ENCODE measurements at places on chromosomes 1 and 21.

GRCh38 chr21:39315603-39316445 is 2.4 kb upstream of the BRWD1 start:
- DNase-seq = no peak

GRCh38 chr1:81220614-81221071 is 580.1 kb upstream of the ADGRL2 start:
- no peak for DNase-seq

DNA sequence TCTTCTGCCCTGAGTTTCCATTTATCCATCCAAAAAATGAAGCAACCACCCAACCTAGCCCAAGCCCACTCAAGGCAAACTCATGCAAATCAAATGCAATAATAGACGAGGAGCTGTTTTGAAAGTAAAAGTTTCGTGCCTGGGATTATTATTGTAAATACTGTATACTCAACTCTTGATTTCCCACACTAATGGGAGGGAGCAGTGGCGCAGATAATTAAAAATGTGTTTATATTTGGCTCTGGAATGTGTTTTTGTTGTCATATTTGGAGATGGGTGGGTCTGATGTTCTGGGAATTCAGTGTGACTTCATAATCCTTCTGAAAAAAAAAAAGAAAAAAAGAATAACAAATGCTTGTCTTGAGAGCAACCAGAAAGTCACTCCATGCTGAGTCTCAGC is 52.5 kb downstream of the KLHDC7A start:
- no peak for DNase-seq

DNA sequence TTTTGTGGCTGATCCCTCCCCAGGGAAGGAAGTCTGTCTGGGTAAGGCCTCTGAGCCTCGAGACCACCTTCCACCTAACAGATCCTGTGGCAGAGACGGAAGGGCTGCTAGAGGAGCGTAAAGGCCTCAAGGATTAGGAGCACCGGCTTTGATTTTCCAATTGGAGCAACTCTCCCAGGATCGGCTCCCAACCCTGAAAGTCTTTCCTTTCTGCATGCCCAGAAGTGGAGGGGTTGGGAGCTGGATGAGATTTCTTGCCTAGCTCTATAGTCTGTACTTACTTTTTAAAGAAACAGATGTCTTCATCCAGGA is 41.4 kb downstream of the ELK4 start:
- DNase-seq = no peak

DNA sequence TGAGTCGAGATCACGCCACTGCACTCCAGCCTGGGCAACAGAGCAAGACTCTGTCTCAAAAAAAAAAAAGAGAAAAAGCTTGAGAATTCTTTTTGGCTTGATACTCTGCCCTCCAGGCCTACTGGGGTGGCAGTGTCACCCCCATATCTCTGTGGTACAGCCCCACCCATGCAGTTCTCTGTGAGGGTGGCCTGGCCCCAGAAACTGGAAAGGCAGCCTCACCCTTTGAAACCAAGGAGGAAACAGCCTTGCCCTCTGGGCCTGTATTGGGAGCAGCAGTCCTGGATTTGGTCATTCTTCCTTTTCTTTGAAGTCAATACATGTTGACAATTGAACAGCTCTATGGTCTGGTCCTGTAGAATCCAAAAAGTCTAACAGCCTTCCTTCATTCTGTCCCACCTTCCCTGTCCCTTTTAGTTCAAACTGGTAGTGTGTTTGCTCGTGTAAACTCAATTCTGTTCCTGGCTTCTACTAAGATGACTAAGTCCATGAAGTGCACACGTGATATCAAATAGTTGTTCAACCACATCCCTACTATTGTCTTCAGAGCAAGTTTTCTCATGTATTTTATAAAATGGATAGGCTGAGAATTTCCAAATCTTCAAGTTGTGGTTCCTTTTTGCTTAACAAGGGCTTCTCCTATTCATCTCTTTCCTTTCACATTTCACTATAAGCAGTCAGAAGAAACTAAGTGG is 13.2 kb downstream of the ST7L start:
- DNase-seq = no peak

GRCh38 chr1:27588256-27589232 is 15.4 kb downstream of the AHDC1 start:
- no peak for DNase-seq

DNA sequence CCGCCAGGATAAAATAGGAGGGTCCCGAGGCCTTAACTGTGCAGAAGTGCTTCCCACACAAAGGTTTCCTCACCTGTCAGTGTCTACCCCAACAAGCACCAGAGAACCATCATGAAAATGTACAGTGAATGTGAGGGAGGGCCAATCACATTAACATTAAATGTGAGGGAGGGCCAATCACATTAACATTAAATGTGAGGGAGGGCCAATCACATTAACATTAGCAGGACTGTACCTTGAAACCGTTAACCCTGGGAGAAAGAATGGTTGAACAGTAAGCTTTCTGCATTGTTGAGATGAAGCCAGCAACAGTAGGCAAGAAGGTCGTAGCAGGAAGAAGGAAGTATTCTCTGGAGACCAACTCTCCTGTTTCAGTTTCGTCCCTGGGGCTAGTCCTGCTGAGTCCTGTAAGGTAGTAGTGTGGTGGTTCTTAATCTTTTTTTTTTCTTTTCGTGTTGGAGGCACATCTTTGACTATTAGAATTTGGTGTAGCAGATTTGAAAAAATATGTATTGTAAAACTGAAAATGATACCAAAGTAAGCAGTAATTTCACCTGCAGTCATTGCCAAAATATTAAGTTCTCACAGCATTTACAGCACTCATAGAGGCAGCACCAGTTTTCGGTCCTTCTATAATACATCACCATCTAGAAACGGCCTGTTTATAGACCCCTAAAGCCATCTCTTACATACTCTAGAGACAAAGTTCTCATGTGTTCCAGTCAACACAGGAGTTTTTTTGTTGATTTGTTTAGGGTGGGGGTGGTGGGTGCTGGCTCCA is 98.6 kb upstream of the PPP2R5A start:
- DNase-seq = no peak

GRCh38 chr1:82392513-82392912 is 591.8 kb downstream of the ADGRL2 start:
- no peak for DNase-seq

- DNase-seq = no peak
Observed at GRCh38 chr1:237416924-237417655, 375.1 kb downstream of the RYR2 start.

- no peak for DNase-seq
Observed at GRCh38 chr1:51697166-51697565, 80.3 kb downstream of the OSBPL9 start.

GRCh38 chr1:8789314-8790214 is 27.9 kb downstream of the RERE start:
- DNase-seq = no peak

- no peak for DNase-seq
Observed at GRCh38 chr1:15678578-15678977, 5.5 kb upstream of the PLEKHM2 start.

DNA sequence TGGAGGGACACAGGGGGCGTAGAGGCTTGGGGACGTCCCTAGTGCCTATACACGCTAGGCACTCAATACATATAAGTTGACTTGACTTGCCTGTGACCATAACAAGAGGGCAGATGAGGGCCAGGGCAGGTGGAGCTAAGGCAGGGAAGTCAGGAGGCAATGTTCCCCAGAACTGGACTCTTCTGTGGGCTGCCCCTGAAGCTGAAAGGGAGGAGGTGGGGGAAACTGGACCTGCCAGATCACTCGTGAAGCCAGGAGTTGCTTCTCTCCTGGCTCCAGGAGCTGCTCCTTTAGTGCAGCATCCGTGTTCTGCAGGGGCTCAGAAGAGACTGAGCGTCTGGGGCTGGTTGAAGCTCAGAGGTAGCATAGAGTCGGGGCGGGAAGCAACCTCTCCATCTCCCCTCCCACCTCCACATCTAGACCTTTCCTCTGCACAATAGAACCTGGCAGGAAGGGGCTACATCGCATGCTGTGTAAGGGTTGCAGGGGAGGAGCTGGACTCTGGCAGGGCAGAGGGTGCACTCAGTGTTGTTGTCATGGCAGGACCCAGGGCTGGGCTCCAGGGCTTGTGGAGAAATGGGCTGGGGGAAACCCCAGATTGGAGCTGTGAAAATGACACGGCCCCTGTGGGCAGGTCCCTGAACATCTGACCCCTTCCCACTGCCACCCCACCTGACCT is 2.9 kb upstream of the SEMA4A start:
- DNase-seq = no peak

- no peak for DNase-seq
Observed at GRCh38 chr1:92583821-92584760, 97.4 kb upstream of the GFI1 start.

GRCh38 chr1:221165839-221166500 is 286.7 kb downstream of the HLX start:
- no peak for DNase-seq

GRCh38 chr1:41742219-41742618 is 176.5 kb downstream of the HIVEP3 start:
- no peak for DNase-seq

DNA sequence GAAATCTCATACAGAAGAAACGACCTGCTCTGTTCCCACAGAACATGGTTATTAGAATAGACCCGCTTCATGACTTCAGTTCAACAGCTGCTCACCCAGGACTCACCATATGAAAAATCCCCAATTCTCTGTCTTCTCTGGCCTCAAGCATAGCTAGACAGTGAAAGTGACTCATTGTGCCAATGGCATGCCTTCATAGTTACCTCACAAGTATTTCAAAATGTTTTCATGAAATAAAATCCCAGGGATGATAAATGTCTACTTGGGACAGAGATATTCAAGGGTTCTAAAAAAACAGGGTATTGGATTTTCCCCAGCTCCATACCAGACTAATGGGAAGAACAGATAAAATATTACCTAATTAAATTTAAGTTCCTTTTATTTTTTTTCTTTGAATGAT is 82.3 kb downstream of the NOTCH2 start:
- DNase-seq = no peak

DNA sequence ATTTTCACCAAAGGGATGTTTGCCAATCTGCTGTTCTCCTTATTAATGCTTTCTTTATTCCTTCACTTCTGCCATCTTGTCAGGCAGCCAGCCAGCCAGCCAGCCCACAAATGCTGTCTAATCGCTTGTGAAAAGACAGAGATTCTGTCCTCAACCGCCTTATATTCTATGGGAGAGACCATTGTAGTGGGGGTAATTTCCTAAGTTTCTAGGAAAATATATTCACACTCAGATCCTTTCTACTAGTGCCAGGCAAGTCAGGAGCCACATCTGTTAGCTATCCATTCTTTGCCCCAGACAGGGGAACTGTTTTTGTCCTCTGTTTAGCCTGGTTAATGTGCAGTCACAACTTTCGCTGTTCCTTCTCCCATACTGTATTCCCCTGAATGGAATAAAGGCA is 1023.1 kb downstream of the ADGRL2 start:
- no peak for DNase-seq

DNA sequence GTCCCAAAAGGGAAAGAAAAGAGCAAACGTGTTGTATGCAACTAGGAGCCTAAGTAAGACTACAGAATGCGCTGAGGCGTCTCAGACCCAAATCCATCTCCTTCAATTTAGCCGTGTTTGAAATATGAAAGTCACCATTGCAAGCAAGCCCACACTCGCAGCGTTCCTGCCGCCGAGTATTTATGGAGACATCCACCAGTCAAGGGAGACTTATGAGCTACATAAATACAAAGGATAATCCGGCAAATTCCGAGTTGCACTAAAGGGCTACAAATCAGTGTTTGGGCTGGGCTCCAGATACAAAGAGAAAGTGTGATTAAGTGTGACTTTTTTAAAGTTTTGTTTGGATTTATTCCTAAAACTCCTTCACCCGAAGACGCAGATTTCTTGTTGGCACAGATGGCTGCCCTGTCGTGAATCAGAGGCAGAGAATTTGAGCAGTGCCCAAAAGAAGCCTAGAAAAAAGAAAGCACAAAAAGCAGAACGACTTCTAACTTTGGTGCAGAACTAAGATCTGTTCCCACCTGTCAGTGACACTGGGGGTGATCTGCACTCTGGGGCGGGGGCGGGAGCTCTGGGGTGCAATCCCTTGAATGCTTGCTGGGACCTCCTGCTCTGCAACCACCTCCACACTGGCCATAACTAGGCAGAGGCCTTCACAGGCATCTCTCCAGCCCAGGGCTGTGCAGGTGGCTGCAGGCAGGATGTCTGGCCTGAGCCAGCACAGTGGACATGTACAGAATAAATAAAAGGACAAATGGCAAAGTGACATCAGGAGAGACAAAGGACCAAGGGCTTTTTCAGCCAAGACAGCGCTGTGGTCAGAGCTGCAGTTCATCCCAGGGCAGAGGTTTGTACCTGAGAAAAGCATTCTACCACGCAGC is 489.7 kb downstream of the NPHP4 start:
- DNase-seq = no peak

GRCh38 chr1:220892997-220893700 is 13.9 kb downstream of the HLX start:
- no peak for DNase-seq

DNA sequence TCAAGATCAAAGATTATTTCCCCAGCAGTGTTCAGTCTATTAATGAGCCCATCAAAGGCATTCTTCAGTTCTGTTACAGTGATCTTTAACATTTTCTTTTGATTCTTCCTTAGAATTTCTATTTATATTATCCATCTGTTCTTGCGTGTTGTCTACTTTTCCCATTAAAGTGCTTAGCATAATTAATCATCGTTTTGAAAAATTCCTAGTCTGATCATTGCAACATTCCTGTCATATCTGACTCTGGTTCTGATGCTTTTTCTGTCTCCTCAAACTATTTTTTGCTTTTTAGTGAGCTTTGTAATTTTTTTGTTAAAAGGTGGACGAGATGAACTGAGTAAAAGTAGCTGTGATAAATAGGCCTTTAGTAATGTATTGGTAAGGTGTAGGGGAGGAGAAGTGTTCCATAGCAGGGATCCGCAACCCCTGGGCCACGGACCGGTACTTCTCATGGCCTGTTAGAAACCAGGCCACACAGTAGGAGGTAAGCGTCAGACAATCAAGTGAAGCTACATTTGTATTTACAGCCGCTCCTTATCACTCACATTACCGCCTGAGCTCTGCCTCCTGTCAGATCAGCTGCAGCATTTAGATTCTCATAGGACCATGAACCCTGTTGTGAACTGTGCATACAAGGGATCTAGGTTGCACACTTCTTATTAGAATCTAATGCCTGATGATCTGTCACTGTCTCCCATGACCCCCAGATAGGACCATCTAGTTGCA is 163.3 kb downstream of the PIK3R3 start:
- DNase-seq = no peak

DNA sequence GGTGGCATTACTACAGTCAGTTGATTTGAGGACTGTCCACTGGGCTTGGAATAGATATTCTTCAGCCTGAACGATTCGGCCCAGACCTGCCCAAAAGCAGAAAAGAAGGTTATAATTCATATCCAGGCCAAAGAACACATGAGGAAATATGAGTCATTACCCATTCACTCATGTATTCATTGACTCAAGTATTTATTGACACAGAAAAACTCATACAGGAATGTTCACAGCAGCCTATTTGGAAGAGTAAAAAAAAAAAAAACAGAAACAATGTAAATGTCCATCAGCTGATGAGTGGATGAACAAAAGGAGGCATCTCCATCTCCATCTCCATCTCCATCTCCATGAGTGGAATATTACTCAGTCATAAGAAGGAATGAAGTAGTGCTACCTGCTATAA is 15.9 kb downstream of the ZMYND12 start:
- no peak for DNase-seq

GRCh38 chr1:85278853-85279314 is 2.5 kb upstream of the BCL10 start:
- no peak for DNase-seq

GRCh38 chr1:41558761-41559171 is 74.3 kb upstream of the EDN2 start:
- no peak for DNase-seq

- DNase-seq = peak; percentile 16
Observed at GRCh38 chr1:89953131-89953626, 41.7 kb upstream of the ZNF326 start.

- DNase-seq = no peak
Observed at GRCh38 chr1:41448821-41449220, 35.7 kb downstream of the EDN2 start.

Data from endothelial cell (in vitro differentiated cells).